ENCODE measurements at places on chromosomes 16 and 17.

GRCh38 chr16:67265834-67266233 is 13.5 kb upstream of the PLEKHG4 start:
- no peaks in the 10 kb centered on the region for H3K4me1 ChIP-seq
- H3K27ac ChIP-seq: no peak overlapping the region
- no peak overlapping the region for H3K4me3 ChIP-seq

DNA sequence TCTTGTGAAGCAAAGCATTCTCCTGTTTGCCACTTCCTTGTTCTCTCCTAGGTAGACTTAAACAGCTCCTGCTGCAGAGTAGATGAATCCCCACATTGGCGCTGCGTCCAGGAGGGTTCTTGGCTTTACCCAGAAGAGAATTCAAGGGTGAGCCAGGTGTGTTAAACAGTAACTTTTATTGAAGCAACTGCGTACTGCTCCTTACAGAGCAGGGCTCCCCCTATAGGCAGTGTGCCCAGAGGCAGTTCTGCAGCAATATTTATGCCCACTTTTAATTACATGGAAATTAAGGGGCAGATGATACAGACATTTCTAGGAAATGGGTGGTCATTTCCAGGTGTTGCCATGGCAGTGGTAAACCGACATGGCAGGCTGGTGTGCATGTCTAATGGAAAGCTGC is 987.6 kb upstream of the RBFOX1 start:
- H3K4me3 ChIP-seq: no peak overlapping the region
- no peak for DNase-seq
- H3K36me3 ChIP-seq: no peaks in the 10 kb centered on the region
- H3K4me1 ChIP-seq: no peaks in the 10 kb centered on the region
- H3K27ac ChIP-seq: no peak overlapping the region
- no peaks in the 10 kb centered on the region for H3K27me3 ChIP-seq

GRCh38 chr16:3789375-3790099 is 72.2 kb upstream of the TRAP1 start:
- H3K4me3 ChIP-seq: no peak overlapping the region
- peaks cover 32% of the 10 kb centered on the region for H3K36me3 ChIP-seq
- H3K27ac ChIP-seq: no peak overlapping the region
- no peaks in the 10 kb centered on the region for H3K27me3 ChIP-seq
- DNase-seq: no peak

DNA sequence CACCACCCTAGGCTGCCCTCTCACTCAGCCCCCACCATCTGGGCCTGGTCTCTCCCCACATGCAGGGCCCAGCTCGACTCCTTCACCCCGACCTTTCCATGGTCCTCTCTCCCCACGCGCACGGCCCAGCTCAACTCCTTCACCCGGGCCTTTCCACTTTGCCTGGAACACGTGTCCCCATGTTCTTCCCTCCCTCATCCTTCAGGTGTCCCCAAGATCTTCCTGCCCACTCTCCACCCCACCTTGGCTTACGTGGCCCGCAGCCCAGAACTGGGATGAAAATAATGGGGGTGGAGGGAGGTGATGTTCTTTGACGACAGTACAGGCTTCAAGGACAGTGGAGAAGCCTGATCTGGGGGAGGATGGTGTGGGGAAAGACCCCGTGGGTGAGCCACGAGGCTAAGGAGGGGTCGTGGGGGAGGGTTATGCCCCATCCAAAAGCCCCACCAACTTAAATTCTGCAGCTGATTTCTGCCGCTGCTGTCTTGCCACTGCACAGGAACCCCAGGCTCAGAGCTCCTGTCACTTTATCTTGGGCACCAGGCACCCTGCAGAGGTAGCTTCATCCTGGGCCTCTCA is 9.9 kb upstream of the MEAK7 start:
- no peak overlapping the region for H3K4me3 ChIP-seq
- H3K27me3 ChIP-seq: peaks cover 2% of the 10 kb centered on the region
- H3K27ac ChIP-seq: peak overlapping the region; percentile 90
- H3K4me1 ChIP-seq: peaks cover 47% of the 10 kb centered on the region
- no peaks in the 10 kb centered on the region for H3K36me3 ChIP-seq
- DNase-seq: no peak

GRCh38 chr17:44212507-44213402 is 6.7 kb downstream of the UBTF start:
- H3K27ac ChIP-seq: no peak overlapping the region
- H3K27me3 ChIP-seq: no peaks in the 10 kb centered on the region
- H3K4me1 ChIP-seq: peaks cover 8% of the 10 kb centered on the region
- peaks cover 20% of the 10 kb centered on the region for H3K36me3 ChIP-seq

All from mesothelial cell of epicardium (in vitro differentiated cells).